T1000 (cell line): ENCODE measurements at places on chromosomes 16 and 17.

GRCh38 chr17:74218436-74218835 is 5.1 kb downstream of the TTYH2 start:
- DNase-seq: no peak

DNA sequence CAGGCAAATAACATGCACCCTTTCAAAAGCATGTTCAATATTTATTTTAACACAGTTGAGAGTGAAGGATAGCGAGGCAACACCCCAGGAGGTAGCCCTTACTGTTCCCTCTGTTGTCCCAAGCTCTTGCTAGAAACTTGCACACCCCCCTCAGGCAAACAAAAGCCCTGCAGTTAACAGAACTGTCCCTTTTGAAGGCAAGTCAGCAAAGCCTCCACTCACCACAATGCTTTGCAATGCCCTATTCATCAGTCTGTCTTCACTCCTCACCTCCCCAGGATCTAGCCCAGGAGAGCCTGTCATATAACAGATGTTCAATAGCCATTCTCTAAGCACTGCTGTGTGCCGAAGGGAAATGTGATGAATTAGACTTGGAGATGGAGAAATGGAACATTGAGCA is 3.5 kb upstream of the CNEP1R1 start:
- DNase-seq: no peak

DNA sequence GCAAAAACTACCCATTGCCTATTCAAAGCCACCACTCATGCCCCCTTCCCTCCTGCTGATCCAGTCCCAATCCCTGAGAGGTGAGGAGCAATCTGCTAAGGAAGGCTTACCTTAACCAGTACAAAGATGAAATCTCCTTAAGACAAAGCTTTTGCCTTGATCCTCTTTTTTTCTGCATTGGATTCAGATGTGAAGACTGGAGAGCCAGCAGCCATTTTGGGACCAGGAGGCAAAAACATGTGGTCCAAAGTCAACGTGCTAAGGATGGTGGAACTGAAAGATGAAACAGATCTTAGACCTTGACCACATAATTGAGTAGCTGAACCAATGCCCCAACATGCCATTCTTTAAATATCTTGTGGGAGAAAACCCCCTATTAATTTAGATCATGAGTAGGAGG is 171.4 kb downstream of the IRX5 start:
- DNase-seq: no peak

DNA sequence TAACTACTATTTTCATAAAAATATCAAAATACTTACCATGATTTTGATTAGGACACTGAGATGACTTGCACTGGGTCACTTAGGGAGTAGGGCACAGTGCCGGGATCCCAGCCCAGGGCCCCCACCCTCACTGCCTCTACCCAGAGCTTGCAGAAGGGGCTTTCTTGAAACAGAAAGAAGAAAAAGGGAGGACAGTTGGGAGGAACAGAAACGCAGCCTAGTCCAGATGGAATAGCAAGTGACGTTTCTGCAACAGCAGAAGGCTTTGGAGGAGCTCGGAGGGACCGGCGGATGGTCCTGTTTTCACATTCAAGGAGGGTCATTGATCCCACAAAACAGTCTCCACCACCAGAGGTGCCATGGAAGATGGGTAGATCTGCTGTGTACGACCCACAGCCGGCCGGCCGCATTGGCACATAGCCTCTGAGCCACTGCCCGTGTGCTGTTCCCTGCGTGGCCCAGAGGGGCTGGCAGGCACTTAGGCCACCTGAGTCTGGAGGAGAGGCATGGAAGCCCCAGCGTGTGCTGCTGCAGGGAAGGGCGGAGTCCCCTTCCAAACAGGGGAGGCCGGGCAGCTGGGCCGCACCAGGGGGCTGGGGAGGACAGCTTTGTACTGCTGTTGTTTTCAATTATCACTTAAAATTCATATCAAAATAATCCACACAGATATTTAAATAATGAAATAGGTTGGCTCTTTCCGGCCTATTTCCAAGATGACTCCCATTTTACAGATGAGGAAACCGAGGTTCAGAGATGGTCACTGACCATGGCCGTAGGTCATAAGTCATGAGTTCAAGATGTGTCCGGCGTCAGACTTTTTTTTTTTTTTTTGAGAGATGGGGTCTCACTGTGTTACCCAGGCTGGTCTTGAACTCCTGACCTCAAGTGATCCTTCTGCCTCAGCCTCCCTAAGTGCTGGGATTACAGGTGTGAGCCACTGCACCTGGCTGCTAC is 22.9 kb upstream of the GSG1L start:
- DNase-seq: no peak

DNA sequence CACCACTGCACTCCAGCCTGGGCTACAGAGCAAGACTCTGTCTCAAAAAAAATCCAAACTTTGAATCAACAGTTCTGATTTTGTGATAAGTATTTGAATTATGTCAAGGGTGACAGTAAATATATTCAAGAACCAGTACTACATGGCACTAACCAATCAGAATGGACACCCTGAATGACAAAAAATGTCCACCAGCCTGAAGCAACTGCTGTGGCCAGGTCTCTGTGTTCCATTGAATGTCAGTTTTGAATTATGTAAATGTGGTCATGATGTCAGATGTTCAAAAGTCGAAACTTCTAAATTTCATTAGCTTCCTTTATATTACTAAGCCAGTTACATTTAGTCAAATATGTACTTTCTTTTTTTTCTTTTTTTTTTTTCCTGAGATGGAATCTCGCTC is 15.4 kb upstream of the ATXN1L start:
- no peak for DNase-seq

GRCh38 chr16:69860233-69861231 is 90.6 kb upstream of the CLEC18A start:
- no peak for DNase-seq

- no peak for DNase-seq
These were observed 12.4 kb downstream of the NMT1 start for GRCh38 chr17:45073414-45074070.

DNA sequence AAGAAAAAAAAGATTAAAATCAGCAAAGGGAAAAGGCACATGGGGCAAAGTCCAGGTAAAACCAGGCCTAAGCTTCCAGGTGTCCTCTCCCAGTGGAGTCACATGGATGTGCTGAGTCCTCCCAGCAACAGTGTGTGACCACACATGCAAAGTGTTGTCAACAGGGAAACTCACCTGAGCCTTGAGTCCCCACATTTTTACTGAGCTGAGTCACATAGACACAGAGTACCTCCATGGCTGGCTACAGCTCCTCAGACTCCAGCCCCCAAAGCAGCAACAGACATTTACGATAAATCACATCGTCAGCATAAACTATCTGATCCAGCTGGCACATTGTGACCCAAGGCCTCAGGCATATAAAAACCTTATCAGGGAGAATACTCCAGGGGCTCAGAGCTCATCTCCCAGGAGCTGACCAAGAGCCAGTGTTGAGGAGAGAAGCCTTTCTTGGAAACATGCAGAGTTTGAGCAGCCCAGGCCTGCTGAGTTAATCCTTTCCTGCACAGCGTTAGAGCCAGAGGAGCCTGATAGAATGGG is 20.5 kb downstream of the ERCC4 start:
- DNase-seq: no peak

DNA sequence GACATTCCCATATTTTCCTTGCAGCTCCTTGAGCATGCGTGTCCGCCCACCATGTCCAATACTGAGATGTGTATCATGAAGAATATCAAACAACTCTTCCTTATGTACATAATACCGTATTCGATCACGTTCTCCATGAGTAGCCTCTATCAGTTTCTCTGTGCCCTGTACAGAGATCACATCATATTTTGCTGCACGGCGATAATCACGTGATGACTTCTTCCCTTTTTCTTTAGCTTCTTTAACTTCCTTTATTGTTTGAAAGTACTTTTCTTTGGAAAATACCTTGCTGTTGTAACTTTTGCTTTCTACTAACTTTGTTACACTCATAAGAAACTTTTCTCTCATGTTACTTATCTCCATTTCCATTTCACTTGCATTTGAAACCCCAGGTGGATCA is 6.6 kb downstream of the KRABD2 start:
- DNase-seq: no peak
